Activated CD8-positive, alpha-beta T cell treated with anti-CD3 and anti-CD28 coated beads, Interleukin-2, amount 10 ng/mL, durations not matched to agents 7 days and 5 days (primary cell): ENCODE measurements at places on chromosomes 12 and 14. TPM values are rescaled to one million over a fixed set of nuclear protein-coding genes. Genes with fewer than 3 reads are reported as not detected.

Gene GYS2
- not detected for total RNA-seq

Gene NFATC4
- not detected for total RNA-seq

Gene MFAP5
- total RNA-seq, result not detected

Gene SBNO1
- total RNA-seq, result 39.9 TPM

Gene KRT85
- total RNA-seq, result not detected

Gene LTB4R
- 26.9 TPM for total RNA-seq

Gene NKX2-1
- not detected for total RNA-seq

Gene MYH6
- not detected for total RNA-seq

Gene OVCH1
- total RNA-seq, result not detected

Gene ARHGEF25
- total RNA-seq, result 0.37 TPM

Gene GPRC5A
- total RNA-seq, result not detected
